Ammon's horn (tissue), 1 donor: ENCODE measurements at places on chromosomes 11 and 22.
A peak's percentile ranks its signal among the peaks of the same experiment; 100 is the strongest.

- peak; percentile 64 for DNase-seq
Measured at GRCh38 chr11:127003260-127003981, 2.9 kb upstream of the KIRREL3 start.

- DNase-seq = no peak
Measured at GRCh38 chr22:46587061-46587460, 33.1 kb upstream of the GRAMD4 start.

DNA sequence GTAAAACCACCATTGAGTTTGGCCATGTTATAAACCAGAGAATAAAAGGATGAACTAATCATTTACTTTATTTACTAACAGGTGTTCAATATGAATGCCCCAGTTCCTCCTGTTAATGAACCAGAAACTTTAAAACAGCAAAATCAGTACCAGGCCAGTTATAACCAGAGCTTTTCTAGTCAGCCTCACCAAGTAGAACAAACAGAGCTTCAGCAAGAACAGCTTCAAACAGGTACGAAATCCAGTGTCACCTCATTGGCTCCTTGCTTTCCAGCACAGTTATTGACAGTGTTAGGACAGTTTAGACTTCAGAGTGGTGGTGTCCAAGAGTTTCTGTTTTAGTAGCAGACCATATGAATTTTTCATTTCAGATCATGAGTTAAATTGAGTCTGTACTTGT, 13.6 kb upstream of the NAT10 start:
- no peak for DNase-seq

GRCh38 chr22:26667140-26667539, 9.8 kb downstream of the MIAT start:
- DNase-seq = no peak

GRCh38 chr11:27701355-27702105, 1.3 kb upstream of the BDNF start:
- DNase-seq = peak; percentile 73

DNA sequence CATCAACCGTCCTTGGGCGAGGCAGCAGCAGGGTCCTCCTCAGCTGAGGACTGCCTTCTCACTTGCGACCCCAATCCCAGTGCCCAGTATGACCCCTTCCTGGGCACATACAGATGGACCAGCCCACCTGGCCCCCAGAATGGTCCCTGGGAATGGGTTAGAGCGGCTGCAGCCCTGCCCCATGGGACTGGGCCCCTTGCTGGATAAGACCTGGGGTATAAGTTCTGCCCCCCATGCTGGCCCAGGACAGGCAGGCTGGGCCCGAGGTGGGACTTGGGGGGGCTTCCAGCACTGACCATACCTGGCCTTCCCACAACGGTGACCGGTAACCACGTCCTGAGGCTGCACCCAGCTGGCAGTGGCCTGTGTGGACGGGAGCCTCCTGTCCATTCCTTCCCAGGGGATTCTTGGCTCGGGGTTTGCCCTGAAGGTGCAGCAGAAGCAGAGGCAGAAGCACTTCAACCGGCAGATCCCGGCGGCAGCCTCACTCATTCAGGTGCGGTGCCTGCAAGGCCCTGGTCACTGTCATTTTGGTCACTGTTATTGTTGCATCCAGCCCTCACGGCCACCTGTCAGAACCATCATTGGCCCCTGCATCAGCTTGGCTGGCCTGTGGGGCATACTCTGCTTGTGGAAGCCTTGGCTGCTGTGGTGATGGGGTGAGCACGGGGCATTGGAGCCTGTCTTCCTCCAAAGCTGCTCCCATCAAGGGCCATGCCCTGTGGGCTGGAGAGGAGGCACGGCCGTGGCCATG, 114.8 kb downstream of the KCNQ1OT1 start:
- DNase-seq = peak; percentile 1

DNA sequence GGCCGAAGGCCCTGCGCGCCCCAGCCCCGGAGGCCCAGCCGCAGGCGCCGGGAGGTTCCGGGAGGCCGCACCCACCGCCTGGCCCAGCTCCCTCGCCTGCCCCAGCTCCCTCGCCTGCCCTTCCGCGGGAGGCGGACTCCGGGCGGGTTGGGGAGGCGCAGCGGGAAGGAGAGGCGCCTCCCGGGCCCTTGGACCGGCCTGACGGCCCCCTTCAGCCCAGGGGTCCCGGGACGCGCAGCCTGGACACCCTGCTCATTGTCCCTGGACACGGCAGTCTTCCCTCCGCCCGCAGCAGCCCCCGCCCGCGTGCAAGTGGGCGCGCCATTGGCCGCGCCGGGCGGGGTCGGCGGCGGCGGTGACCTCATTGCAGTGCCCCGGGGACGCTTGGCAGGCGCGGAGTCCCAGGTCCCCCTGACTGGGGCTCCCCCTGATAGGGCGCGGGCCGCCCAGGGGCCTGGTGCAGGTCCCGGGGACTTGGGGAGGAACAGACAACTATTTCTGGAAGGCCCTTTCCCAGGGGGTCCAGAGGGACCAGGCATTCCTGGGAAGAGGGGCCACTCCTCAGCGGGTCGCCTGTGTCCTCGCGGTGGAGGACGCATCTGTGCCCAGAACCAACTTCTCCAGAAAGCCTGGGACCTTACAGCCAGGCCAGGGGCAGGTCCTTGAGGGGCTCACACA, 501 bp downstream of the CD151 start:
- no peak for DNase-seq

GRCh38 chr11:134624166-134624920, 212.3 kb upstream of the B3GAT1 start:
- no peak for DNase-seq

DNA sequence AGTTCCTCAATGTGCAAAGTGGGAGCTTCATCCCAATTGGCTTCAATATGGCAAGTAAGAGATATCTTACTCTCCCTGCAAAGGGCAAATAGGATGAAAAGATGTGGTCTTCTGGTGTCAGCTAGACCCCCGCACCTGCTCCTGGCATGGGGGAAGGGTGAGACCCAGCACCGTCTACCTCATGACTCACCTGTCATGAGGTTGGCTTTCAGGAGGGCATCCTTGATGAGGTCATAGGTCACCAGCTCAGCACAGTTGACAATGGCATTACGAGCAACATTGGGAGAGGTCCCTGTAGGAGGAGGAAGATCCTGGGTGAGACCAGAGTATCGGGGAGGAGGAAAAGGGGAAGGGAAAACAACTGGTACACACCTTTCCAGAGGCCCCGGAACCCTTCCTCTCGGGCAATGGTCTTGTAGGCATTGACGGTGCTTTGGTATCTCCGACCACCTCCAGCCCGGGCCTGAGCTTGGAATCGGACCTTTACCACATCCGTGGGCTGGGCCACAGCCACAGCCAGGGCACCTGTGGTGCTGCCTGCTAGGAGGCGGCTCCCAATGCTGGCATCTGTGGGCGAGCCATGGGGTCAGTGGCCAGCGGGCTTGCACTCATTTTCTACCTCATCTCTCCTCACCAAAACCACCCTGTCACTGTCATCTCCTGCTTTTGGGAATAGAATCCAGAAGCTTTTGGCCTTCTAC, 6.0 kb downstream of the UCP2 start:
- no peak for DNase-seq

GRCh38 chr11:118923721-118924587, 1.8 kb downstream of the BCL9L start:
- DNase-seq = no peak

GRCh38 chr11:127648583-127648982, 648.0 kb upstream of the KIRREL3 start:
- DNase-seq = no peak

DNA sequence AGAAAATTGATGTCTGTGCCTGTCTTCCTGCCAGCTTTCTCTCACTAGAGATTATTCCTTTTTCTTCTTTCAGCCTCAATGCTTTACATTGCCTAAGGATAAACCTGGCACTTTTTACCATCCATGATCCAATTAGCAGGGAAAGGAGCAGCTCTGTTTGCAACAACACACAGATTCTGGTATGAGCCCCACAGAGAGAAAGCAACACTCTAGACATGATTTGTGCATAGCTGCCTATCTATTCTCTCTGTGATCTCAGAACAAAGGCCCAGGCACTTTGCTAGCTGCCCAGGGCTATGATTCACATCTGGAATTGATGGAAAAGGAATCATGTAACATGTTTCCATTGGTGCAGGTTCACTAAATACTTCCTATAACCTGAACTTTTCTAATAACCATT, 685.0 kb downstream of the ETS1 start:
- DNase-seq = no peak

DNA sequence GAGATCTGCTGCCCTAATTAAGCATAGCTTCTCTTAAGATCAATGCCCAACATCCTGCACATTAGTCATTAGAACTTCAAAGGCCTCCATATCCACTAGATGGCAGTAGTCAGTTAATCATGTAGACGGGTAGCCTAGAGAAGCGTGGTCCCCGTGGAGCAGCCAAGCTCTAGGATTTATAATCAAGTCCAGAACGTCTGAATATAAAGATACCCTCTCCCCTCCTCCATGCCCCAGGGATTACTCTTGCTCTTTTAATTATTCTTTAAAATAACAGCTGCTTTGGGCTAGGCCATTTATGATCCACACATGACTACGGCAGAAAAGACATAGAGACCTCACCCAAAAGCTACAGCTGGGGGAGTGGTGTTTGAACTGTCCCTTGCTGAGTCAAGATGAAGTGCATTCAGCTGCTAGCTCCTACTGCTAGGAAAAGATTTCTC, 327.6 kb upstream of the PLET1 start:
- DNase-seq = peak; percentile 95

- DNase-seq = no peak
Measured at GRCh38 chr11:91023731-91024130, 800.9 kb upstream of the CHORDC1 start.

DNA sequence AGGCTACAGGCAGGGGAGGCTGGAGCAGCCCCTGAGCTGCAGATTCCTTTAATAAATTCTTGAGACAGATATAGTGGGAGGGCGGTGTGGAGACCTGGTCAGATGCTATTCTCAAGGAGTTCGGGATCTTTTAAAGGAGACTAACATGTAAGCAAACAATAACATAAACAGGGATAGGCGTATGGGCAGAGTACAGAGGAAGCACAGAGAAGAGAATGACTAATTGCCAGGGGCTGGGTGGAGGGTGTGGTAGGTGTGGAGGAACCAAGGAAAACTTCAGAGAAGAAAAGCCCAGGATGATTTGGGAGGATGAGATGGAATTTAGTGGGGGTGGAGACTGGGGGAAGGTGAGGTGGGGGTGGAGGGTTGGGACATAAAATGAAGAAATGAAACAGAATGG, 9.7 kb upstream of the HEPHL1 start:
- DNase-seq = no peak

DNA sequence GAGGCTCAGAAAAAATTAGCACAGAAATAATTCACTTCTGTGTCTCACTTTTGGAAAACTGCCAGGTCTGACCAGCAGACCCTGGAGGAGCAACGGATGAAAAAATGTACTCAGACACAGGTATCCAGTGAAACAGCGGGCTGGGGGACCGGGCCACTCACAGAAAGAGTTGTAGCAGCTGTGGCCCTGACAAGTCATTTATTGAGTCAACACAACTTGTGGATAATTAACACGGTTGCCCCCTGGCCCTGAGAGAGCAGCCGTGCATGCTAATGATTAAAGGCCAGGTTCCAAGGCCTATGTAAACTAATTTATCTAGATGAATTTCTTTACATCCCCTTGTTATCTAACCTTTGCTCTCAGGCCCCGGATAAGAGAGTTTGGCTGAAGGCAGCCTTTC, 131.3 kb downstream of the AASDHPPT start:
- DNase-seq = no peak

DNA sequence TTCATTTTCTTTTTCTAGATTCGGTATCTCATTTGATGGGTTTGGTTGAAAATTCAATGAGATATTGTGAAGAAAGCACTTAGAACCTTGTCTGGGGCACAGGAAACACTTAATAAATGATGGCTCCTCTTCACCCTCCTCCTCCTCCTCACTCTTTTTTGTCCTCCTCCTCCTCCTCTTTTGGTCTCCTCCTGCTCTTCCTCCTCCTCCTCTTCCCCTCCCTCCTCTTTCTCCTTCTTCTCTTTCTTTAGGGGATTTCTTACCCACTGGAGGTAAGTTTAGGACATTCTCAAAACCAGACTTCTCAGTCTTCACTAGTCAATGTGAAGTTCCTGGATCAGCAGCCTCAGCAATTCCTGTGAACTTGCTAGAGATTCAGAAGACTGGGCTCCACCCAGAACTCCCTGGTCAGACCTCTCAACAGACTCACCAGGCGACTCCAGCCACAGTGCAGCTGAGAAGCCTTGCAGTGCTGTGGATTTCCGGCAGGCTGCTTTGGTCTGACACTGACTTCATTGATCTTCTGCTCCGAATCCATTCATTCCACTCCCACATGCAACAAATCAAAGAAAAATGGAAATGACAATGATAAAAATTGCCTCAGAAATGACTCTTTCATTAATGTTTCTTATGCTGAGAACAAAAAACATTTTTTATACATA, 368.6 kb upstream of the B3GAT1 start:
- no peak for DNase-seq

DNA sequence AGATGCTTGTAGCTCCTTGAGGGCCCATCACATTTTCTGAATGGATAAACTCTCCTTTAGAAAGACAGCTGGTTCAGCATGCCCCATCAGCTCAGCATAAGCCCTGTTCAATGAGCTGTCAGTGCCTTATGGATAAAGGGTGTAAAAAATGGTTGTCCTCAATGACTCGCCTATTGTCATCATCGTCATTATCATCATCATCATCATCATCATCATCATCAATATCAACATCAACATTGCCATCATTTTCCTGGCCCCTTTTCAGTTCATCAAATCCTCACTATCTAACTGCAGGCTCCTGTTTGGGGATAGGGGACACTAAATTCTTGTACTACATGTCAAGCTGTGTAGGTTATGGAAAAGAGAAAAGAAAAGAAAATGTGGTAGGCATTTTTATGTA, 310.7 kb upstream of the MTNR1B start:
- DNase-seq = no peak

DNA sequence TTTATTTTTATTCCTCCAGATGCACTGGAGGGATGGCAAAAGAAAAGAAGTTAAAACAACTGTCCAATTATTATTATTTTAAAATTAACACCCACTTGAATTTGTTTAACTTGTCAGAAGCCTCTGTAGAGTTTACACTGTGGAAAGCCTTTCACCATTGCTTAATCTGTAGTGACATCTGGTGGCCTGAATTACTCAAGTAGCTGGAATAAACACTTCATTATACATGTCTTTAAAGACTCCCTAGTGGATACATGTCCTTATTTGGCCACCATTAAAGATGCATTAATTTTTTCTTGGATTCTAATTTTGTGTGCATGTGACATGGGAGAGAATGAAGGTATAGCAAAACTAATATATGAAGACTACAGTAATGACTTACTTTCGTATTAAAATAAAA, 1496.5 kb downstream of the FAM181B start:
- DNase-seq = peak; percentile 80

GRCh38 chr11:71496421-71496820, 30.6 kb upstream of the KRTAP5-7 start:
- no peak for DNase-seq

DNA sequence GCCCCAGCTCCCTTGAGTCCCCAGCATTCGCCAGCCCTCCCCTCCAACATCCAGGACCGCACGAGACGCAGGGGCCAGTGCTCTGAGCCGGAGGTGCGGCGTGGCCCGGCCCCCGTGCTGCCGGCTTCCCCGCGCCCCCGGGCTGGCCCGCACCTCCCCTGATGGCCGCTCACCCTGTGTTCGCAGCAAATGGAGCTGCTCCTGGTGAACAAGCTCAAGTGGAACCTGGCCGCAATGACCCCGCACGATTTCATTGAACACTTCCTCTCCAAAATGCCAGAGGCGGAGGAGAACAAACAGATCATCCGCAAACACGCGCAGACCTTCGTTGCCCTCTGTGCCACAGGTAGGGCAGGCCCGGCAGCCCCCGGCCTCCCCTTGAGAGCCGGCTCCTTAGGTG, 2.7 kb downstream of the CCND1 start:
- DNase-seq = no peak

GRCh38 chr11:17638311-17638710, 81.1 kb upstream of the MYOD1 start:
- DNase-seq = no peak
